ENCODE measurements at places on chromosomes 13 and 19.

DNA sequence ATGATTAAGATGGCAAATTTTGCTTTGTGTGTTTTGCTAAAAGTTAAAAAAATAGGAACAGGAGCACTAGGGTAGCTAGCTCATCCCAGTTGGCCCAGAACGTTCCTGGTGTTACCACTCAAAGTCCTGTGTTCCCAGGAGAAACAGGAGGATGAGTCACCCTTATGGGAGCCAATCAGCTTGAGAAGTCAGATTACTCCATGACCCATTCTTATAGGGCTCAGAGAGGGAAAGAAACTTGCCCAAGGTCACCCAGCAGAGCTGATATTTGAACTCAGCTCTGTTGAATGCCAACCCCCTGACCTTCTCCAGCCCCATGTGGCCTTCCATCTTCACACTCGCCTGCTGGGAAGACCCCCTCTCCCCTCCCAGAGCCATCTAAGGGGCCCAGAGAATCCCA lies 13.0 kb downstream of the NMRK2 start:
- no peak for DNase-seq

DNA sequence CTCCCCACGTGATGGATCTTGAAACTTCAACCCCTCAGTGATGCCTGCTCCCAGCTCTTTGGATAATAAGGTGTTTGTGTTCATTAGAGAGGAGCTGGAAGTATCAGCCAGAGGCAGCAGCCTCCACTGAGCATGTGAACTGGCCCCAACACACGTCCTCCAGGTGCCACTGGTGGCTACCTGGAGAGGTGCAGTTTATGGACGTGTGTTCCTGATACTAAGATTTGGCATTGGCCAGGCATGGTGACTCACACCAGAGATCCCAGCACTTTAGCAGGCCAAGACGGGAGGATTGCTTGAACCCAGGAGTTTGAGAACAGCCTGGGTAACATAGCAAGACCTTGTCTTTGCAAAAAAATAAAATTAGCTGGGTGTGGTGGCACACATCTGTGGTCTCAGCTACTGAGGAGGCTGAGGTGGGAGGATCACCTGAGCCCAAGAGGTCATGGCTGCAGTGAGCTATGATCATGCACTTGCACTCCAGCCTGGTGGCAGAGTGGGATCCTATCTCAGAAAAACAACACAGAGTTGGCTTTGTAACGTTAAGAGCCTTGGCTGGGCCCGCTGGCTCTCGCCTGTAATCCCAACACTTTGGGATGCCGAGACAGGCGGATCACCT lies 34.4 kb downstream of the SLC25A42 start:
- DNase-seq = no peak

DNA sequence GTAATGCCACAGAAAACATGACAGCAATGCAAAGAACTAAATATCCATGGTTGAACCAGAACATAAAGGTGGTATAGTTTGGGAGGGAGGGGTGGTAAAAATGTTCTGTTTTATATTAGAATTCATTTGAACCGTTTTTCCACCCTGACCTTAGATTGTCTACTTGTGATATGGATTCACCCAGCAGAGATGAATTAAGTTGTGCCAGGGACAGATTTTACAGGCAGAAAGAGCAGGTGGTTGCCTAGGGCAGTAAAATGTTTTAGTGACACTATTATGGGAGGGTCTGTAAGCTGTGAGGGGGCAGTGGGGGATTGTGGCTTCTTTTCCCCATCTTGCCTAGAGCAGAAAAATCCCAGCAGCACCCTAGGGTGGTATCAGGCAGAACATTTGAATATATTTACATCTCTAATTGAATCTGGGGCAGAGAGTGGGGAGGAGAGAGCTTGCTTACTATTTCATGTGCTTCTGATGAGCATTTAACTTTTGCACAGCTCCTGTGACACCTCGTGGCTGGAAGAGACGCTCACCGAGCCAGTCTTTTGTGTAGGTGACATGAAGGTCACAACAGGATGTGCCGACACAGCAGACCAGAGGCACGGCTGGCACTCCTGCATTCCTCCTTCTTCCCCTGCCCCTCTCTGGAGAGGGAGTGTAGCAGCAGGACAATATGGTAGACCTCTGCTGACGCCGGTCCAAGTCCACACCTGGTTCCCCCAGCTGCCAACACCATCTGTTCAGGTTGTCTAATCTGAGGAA lies 452.3 kb downstream of the IRS2 start:
- no peak for DNase-seq

GRCh38 chr19:46591870-46592269 lies 9.3 kb upstream of the CALM3 start:
- DNase-seq = no peak

DNA sequence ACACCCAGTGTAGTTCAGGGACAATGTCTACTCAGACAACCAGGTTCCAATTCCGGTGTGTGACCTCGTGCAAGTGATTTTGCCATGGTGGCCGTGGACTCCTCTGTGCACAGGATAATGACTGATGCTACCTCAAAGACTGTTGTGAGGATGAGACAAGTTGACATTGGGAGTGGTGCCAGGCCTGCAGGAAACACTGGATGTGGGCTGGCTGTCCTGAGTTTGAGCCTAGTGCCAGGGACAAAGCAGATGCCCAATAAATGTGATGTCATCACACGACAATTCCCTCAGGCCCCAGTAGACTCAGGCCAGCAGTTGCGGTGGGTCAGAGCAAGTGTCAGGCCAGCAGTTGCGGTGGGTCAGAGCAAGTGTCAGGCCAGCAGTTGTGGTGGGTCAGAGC lies 6.2 kb upstream of the SCN1B start:
- no peak for DNase-seq

- no peak for DNase-seq
These were observed 301.6 kb downstream of the FGF14 start for GRCh38 chr13:102100234-102100633.

- DNase-seq = no peak
These were observed 471.0 kb downstream of the COG6 start for GRCh38 chr13:40126306-40127085.

- no peak for DNase-seq
These were observed 368.0 kb upstream of the SGCG start for GRCh38 chr13:22812793-22813192.

GRCh38 chr19:55526216-55527196 lies 10.4 kb downstream of the SBK2 start:
- no peak for DNase-seq

GRCh38 chr13:101649488-101650126 lies 197.1 kb downstream of the ITGBL1 start:
- DNase-seq = no peak

DNA sequence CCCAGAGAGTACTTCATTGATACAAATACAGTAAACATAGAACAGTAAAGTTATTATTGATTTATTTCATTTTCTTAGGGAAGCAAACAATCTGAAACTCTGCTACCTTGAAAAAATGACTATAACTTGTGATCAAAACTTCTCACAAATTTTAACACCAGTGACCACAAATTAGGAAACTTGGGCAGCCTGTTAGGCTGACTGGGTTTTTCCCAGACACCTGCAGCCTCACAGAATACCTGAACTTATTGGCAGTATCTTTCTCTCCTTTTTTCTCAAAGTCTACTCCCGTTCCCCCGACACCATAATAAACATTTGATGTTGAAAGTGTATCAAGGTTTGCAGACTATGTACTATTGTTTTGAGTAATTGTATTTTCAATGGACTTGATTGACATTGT lies 360.5 kb downstream of the LMO7 start:
- DNase-seq = no peak

GRCh38 chr19:44553478-44554171 lies 24.1 kb upstream of the CEACAM20 start:
- no peak for DNase-seq

DNA sequence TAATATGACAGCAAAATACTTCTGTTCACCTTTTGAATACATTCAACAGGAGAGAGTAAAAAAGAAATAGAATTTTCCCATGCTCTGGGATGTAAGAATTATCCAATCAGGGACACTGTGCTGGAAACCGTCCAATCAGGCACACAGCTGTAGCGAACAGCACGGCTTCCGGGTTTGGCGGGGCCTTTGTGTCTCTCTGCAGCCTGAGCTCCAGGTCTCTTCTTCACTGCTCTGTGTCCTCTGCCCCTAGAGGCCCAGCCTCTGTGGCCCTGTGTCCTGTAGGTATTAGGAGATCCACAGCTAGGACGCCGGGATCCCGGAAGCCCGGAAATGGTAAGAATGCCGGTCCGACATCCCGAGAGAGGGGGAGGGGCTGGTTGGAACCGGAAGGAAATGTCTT lies 92.7 kb downstream of the ZNF737 start:
- DNase-seq = no peak

DNA sequence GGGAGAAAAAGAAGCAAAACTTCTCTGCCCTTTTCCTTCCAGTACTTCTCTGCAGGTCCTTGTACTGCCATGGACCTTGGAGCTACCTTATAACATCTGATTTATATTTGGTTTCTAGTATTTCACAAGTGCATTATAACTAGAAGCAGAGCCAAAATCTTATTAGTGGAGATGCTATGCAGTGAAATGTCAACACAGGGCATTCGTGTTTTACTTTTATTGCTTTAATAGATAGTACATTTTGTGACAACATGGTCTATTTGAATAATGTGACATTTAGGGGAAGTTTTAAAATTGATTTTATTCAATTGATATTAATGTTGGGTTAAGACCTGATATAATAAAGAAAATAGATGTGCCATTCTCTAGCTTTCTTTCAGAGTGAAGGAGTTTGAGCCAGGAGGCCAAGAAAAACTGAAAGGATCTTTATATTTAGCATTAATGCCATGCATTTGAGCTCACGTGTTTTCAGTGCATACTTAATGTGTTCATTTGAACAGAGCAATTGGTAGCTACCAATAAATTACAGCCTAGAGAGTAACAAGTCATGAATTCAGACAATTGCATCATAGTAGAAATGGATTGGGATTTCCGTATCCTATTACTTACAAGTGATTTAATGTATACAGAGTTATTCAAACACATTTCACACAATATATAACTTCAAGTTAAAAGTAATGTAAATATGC lies 863.8 kb downstream of the GPC5 start:
- no peak for DNase-seq

GRCh38 chr13:49838989-49839388 lies 46.5 kb upstream of the KPNA3 start:
- no peak for DNase-seq
